ENCODE measurements at places on chromosomes 1 and 21.

DNA sequence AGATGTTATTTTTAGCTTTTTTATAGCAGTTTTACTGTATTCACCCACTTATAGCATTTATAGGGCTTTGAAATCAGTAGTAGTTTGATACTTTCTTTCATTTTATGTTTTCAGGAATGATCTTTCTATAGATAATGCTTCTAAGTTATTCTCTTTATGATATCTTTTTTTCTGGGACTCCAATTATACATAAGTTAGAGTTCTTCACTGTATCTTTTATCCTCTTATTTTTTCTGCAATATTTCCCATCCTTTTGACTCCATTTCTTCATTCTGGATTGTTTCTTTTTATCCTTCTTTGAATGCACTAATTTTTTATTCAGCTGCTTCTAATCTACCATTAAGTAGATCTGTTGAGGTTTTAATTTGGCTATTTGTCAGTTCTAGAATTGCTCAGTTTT is 73.1 kb downstream of the FMN2 start:
- DNase-seq = no peak
- H3K4me1 ChIP-seq = no peaks in the 10 kb centered on the region
- H3K27me3 ChIP-seq = no peaks in the 10 kb centered on the region
- H3K27ac ChIP-seq = no peak overlapping the region

GRCh38 chr1:239421811-239422210 is 35.4 kb downstream of the CHRM3 start:
- no peak for DNase-seq
- no peak overlapping the region for H3K4me3 ChIP-seq
- no peaks in the 10 kb centered on the region for H3K36me3 ChIP-seq
- H3K27ac ChIP-seq = no peak overlapping the region
- H3K27me3 ChIP-seq = no peaks in the 10 kb centered on the region

GRCh38 chr1:241077386-241078147 is 279.4 kb downstream of the RGS7 start:
- H3K4me1 ChIP-seq = no peaks in the 10 kb centered on the region
- DNase-seq = no peak
- H3K36me3 ChIP-seq = no peaks in the 10 kb centered on the region

DNA sequence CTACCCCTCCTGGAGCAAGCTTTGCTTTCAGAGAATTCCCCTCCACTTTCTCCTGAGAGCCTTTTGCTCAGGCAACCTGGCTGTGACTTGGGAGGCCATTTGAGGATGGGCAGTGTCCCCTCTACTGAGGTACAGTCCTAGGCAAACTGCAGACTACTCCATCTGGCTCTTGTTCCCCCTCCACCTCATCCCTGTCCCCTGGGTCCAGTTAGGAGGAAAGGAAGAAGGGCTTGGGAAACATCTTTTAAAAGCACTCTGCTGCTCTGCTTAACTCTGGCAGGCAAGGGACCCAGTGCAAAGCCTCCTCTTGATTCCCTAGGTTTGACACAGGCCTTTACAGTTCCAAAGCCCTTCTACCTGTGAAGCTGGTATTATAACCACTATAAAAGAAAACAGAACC is 108.2 kb downstream of the NAV1 start:
- no peaks in the 10 kb centered on the region for H3K27me3 ChIP-seq
- no peaks in the 10 kb centered on the region for H3K36me3 ChIP-seq
- H3K27ac ChIP-seq = no peak overlapping the region
- no peak for DNase-seq

All from naive thymus-derived CD4-positive, alpha-beta T cell (primary cell).